ENCODE measurements at places on chromosomes 6 and 20.

DNA sequence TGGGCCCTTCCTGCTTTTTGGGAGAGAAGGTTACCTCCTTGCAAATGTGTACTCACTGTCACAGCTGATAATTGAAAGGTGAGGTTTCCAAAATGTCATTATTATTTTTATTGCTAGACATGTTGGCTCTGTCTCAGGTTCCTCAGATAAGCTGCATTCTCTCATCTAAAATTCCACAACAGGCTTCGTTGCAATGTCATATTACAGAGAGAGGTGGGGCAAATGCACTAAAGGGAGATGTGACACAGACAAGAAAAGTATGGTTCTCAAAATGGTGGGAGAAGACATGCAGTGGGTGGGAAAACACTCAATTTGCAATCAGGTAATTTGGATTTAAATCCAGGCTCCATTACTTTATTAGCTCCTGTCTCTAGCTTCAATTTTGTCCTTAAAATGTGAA lies 256.4 kb upstream of the POU3F2 start:
- no peak for DNase-seq

GRCh38 chr6:106005013-106005412 lies 81.1 kb upstream of the PRDM1 start:
- DNase-seq: no peak

DNA sequence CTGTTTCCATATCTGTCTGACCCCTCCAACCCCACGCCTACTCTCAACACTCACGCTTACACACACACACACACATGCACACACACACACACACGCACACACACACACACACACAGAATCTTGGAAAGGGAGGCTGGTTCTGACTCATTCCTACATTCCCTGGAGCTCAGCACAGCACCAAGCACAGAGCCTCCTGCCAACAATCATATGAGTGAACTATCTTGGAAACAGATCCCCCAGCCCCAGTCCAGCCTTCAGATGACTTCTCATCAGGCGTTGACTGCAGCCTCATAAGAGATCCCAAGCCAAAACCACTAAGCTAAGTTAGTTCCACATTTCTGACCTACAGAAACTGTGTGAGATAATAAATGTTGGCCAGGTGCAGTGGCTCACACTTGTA lies 14.1 kb upstream of the HCK start:
- DNase-seq: no peak

- DNase-seq: no peak
These were observed 21.8 kb downstream of the SAYSD1 start for GRCh38 chr6:39093149-39093708.

- no peak for DNase-seq
These were observed 283.6 kb upstream of the CNR1 start for GRCh38 chr6:88449770-88450169.

DNA sequence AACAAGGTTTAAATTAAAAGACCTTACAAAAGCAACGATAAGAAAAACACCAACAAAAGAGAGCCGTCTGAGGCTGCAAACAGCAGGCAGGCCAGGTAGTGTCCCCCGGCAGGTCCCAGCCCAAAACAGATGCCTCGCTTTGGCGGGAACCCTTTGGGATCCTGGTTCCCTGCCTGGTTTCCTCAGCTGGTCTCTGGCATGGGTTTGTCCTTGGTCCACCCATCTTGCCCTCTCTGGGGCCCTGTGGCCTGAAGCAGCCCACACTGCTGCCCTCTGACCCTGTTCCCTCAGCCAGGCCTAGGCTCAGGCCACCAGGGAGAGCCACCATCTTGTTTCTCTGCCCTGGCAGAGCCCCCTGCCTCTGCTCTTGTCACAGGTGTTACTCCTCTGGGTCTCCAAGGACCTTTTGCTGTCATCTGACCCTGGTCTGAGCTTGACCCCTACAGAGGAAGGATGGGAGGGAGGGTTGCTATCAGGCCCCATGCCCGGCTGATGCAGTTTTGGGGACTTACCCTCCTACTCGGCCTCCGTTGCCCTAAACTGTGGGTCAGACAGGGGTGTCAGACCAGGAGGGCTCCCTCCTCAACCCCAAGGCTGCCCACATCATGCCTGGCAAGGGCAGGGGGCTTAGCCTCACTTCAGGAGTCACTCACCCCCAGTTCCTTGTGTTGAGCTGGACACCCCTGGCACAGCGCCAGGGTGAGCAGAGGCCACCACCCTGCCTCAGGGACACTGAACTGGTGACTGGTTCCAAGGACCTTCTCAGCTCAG lies 30.6 kb upstream of the GRM4 start:
- DNase-seq: no peak

DNA sequence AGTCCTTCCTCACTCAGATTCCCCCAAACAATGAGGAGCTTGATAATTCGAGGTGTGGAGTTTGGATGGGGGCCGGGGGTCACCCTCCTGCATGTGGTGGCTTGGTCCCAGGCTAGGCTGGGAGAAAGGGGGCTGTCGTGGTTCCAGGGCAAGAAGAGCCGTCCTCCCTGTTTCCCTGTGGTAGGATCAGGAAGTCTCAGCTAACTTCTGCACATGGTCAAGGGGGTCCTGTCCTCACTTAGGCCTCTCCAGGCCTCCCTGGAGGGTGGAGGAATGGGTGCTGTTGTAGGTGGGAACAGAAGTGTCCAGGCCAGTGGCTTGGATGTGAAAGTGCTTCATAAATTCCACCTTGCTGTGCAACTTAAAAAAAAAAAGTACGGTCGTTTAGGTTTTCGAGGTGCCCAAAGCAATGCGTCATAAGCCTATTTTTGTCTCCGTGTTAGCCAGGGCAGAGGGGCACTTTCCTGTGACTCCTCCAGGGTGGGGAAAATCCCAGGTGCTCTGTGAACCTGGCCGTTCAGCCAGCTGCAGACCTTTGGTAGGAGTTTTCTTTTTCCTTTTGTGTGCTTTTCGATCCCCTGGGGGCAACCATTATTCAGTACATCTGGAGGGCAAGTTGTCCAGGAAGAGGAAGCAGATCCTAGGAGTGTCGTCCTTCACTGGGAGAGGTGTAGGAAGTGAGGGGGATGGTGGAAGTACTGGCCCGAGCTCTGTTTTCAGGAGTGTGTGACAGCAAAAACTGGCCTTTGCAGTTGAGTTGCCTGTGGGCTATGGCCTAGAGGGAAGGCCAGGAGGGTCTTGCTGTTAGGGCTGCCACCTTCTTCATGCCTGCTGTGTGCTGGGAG lies 9.6 kb downstream of the IGF2R start:
- no peak for DNase-seq

GRCh38 chr6:133966654-133967329 lies 13.8 kb downstream of the TBPL1 start:
- no peak for DNase-seq

GRCh38 chr6:19380293-19380692 lies 456.9 kb upstream of the ID4 start:
- DNase-seq: no peak

DNA sequence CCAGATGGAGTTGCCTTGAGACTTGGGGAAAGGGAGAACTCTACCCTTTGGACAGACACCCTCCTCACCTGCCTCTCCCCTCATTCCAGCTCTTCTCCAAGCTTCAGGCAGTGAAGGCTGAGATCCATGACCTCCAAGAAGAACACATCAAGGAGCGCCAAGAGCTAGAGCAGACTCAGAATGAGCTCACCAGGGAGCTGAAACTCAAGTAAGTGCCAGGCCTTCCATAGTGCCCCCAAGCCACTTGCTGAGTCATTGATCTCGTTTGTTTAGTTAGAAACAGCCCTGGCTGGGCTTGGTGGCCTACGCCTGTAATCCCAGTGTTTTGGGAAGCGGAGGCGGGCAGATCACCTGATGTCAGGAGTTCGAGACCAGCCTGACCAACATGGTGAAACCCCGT lies 39.2 kb downstream of the KIF3B start:
- DNase-seq: no peak

- no peak for DNase-seq
These were observed 98.9 kb downstream of the FAM120B start for GRCh38 chr6:170405311-170405975.

DNA sequence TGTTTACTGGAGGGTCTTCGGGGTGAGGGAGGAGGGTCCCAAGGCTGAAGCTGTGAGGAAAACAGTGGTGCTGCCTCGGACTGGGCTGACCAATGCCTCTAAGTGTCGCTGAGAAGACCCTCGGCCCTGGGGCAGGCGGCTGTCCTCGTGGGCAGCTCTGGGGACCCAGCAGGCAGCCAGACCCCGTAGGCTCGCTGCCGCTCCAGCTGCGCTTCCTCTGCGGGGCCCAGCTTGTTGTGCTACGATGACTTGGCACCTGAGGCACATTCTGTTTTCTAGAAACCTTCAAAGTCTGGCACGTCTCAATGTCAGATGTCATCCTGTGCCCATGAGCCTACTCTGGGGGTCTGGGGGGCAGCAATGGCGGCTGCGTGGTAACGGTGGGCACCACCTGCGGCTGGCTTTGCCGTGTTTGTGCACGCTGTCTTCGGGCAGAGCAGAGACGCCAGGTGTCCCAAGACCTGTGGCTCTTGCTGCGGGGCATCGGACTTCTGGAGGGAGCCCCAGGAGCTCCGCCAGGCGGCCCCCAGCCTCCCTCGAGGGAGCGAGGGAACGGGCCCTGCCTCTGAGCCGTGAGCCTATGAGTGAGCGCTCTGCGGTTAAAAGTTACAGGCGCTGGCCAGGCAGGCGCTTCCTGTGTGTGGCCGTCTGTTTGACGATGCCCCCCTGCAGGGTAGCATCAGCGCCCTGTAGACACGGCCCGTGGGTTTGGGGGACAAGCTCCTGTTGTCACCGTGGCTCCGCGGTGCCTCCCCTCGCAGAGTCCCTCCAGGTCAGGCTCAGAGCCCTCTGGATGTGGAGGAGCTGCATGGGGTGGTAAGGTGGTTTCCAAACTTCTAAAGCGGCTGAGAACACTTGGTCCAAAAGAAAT lies 6.8 kb downstream of the SLC17A9 start:
- no peak for DNase-seq

GRCh38 chr6:168892031-168892430 lies 361.6 kb downstream of the THBS2 start:
- no peak for DNase-seq

DNA sequence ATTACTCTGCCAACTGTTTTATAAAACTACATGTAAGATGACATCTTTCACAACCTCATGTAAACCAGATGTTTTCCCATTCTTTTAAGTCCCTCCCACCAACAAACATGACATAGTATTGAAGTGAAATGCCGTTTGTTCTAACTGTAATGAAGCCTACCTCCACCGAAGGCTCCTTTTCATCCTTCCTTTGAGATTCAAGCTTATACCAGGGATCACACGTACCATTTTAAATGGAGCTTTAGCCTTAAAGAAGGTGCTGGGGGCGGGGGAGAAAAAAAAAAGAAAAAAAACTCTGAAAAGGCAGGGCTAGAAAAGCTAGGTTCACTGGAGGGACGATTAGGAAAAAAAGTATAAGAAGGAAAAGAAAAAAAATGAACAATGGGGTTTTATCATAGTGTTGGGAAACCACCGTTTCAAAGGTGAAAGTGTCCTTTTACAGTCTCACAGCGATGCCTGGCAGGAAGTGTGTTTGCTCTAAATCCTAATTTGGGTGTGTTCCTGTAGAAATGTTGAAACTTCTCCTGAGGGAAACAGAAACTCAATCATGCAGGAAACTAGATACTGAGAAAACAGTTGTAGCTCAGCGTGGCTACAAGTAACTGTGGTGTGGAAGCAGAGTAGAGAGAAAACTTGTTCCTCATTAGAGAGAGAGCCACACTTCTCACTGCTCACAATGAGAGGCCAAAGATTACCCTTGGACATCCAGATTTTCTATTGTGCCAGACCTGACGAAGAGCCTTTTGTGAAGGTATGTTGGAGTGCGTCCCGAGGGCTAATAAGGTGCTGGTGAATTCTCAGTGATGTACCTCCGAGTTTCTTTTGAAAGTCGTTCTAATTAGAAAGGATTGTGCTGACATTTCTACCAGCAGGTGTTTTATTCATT lies 37.6 kb upstream of the HINT3 start:
- peak; percentile 54 for DNase-seq

DNA sequence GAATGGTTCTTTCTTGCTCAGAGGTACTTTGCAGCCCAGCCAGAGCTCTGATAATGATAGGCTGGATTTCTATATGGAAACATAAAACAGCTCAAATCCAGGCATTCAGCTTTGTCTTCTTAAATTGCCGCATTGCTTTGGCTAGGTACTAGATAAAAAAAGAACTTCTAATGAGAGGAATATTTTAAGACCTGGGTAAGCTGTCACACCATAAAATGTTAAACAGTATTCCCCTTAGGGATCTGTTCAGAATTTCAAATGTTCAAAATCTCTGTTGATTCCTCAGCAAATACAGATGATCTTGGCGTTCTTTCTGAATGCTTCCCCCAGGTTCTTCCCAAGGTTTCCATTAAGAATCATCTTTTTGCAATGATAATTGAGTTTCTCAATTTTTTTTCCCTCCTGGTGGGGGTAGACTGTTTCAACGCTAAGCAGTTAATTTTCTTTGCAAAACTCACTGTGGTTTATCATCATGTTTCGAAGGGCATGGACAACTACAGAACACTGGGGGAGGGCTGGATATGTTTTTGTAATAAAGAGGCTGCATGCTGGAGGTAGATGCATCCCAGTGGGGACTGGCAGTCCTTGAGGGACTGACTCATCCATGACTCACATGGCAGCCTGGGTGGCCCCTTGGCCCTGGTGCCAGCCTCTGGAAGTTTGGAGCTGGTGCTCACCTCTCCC lies 31.0 kb downstream of the TIAM2 start:
- no peak for DNase-seq

DNA sequence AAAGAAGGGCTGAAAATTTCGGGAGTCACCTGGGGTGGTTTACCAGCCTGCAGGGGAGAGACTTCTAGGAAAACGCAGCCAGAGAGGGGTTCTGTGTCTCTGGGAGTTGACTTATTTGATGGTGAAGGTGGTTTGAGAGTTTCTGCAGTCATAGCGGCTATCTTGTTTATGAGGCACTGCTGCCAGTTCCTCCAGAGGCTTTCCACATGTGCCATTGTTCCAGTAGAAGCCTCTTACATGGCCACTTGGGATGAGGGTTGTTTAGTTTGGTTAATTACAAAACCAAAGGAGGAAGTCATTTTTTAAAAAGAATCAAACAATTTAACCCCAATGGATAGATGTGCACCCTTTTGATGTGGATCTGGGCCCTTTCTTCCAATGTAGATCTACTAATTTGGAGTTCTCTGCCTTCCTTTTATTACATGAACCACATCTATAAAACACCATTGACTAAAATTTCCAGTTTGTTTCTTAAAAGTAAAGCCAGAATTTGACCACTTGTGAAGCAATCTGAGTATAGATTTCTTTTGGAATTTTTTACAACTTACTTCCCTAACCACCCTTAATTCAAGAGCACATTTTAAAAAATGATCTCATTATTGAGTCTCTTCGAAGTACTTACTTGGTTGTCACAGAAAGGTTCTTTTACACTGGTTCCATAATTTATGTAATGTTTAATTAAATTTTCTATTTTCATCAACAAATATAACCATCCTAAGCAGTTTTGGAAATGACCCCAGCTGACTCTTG lies 97.6 kb downstream of the TCP11 start:
- no peak for DNase-seq

Measured in HEK293T (cell line).